ENCODE measurements at places on chromosomes 1 and 21. TPM values are rescaled to one million over a fixed set of nuclear protein-coding genes. Genes with fewer than 3 reads are reported as not detected.

The TEDDM1 gene
- total RNA-seq: not detected

GRCh38 chr21:25024639-25025038, 582.6 kb downstream of the MRPL39 start:
- no peaks in the 10 kb centered on the region for H3K27me3 ChIP-seq
- no peak overlapping the region for H3K4me3 ChIP-seq
- no peaks in the 10 kb centered on the region for H3K36me3 ChIP-seq
- no peak for DNase-seq
- no peaks in the 10 kb centered on the region for H3K4me1 ChIP-seq
- H3K27ac ChIP-seq: no peak overlapping the region

- H3K4me3 ChIP-seq: no peak overlapping the region
- peak; percentile 68 for DNase-seq
- peak overlapping the region; percentile 62 for H3K27ac ChIP-seq
- H3K27me3 ChIP-seq: no peaks in the 10 kb centered on the region
- H3K4me1 ChIP-seq: peaks cover 28% of the 10 kb centered on the region
Measured at GRCh38 chr1:64915381-64916274, 50.7 kb downstream of the JAK1 start.

The KMO gene
- not detected for total RNA-seq

- H3K4me3 ChIP-seq: peak overlapping the region; percentile 0
- no peak overlapping the region for H3K27ac ChIP-seq
- no peaks in the 10 kb centered on the region for H3K27me3 ChIP-seq
- H3K4me1 ChIP-seq: peaks cover 4% of the 10 kb centered on the region
- DNase-seq: no peak
Measured at GRCh38 chr1:246483569-246483933, 23.5 kb downstream of the SMYD3 start.

DNA sequence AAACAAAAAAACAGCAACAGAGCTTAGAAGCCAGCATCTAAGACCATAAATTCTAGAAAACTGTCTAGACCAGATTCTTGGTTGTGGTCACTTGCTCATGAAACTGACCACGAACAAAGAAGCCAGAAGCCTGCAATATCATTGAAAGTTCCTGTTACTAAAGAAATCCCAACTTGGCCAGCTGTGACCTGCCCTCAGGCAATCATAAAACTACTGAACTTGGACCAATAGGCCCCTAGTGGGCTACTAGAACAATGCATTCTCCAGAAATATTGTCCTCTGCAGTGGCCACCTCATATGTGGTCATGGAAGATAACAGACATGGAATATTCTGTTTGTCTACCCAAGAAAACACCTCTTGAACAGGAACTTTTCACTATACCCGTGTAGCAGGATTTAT, 87.7 kb downstream of the SPATA17 start:
- no peak overlapping the region for H3K27ac ChIP-seq
- H3K36me3 ChIP-seq: no peaks in the 10 kb centered on the region
- H3K27me3 ChIP-seq: no peaks in the 10 kb centered on the region
- no peak for DNase-seq
- no peaks in the 10 kb centered on the region for H3K4me1 ChIP-seq

DNA sequence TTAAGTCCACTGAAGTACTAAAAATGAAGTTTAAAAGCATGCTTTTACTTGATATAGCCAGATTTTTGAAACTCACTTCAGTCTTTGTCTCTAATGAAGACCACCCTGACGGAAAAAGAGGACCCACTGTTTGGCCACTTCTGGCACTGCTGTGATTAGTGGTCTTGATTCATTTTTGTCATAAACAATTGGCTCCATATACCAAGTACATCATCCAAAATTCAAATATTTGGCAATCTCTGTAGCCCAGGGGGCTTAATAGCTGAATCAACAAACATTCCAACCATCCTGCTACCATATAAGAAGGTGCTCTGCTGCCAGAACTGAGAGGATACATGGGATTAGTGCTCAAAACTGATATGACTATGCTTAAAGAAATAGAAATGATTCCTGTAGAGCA, 156.0 kb downstream of the COL24A1 start:
- DNase-seq: no peak
- no peak overlapping the region for H3K4me3 ChIP-seq
- no peak overlapping the region for H3K27ac ChIP-seq
- H3K27me3 ChIP-seq: no peaks in the 10 kb centered on the region
- H3K4me1 ChIP-seq: no peaks in the 10 kb centered on the region

GRCh38 chr1:30893776-30894507, 14.6 kb downstream of the SDC3 start:
- H3K36me3 ChIP-seq: no peaks in the 10 kb centered on the region
- peaks cover 31% of the 10 kb centered on the region for H3K4me1 ChIP-seq
- no peaks in the 10 kb centered on the region for H3K27me3 ChIP-seq

DNA sequence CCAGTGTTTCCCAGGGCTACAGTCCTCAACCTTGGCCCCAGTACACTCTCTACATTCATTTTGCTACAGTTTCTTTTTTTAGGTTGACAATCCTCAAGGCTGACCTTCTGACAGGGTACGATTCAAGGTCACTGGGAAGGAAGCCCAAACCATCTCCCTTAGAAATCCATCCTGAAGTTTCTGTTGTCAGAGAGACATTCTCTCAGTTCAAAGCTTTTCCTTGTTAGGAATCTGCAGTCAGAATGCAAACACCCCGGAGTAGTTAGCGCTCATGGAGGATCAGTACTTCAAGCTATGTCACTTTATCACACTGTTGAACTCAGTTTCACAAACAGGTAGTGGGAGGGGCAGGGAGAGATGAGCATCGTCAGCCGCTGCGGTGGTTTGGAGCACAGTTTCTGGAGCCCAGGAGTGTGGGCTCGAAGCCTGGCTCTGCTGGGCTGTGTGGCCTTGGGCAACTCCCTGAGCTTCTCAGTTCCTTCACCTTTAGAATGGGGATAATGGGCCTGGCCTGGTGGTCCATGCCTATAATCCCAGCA, 4.2 kb downstream of the SLC2A5 start:
- H3K36me3 ChIP-seq: no peaks in the 10 kb centered on the region
- no peak for DNase-seq
- no peak overlapping the region for H3K4me3 ChIP-seq
- peak overlapping the region; percentile 68 for H3K27ac ChIP-seq

DNA sequence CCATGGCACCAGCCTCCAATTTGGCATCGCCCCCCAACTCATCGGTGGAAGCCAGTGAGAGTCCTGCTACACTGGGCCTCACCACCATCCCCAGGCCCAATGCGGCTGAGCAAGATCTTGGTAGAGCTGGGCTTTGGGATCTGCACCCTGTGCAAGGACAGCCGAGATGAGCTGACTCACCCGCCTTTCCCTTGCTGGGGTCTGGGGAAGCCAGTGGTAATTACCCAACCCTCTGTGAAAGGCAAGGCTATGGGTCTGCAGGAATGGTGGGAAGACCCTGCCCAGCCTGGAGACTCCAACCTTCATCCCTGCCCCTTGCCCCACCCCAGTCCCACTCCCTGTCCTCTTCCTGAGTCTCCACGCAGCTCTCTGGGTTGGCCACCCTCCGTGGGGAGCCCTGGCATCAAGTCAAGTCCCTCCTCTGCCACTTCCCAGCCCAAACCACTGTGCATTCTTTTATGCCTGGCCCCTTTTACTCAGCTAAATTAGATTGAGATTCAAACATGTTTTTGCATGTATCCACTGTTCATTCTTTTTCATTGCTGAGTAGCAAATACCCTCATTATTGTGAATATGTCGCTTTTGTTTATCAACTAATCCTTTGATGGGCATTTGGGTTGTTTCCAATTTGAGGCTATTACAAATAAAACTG, 8.8 kb downstream of the SMCP start:
- H3K4me3 ChIP-seq: no peak overlapping the region
- no peaks in the 10 kb centered on the region for H3K27me3 ChIP-seq
- DNase-seq: no peak
- no peak overlapping the region for H3K27ac ChIP-seq
- H3K36me3 ChIP-seq: no peaks in the 10 kb centered on the region
- H3K4me1 ChIP-seq: no peaks in the 10 kb centered on the region

The HSPB7 gene
- total RNA-seq: 6.8 TPM

DNA sequence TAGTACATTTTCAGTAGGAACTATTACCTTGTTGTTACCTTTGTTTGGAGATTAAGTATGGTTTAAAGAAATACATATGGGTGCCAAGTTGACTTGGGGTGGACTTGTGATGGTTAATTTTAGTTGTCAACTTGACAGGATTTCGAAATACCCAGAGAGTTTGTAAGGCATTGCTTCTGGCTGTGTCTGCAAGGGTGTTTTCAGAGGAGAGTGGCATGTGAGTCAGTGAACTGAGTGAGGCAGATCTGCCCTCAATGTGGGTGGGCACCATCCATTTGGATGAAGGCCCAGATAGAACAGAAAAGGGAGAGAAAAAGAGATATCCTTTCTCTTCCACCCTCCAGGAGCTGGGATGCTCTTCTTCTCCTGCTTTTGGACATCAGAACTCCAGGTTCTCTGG, 315.5 kb downstream of the GPATCH2 start:
- H3K4me3 ChIP-seq: no peak overlapping the region
- H3K36me3 ChIP-seq: no peaks in the 10 kb centered on the region
- H3K27me3 ChIP-seq: no peaks in the 10 kb centered on the region

DNA sequence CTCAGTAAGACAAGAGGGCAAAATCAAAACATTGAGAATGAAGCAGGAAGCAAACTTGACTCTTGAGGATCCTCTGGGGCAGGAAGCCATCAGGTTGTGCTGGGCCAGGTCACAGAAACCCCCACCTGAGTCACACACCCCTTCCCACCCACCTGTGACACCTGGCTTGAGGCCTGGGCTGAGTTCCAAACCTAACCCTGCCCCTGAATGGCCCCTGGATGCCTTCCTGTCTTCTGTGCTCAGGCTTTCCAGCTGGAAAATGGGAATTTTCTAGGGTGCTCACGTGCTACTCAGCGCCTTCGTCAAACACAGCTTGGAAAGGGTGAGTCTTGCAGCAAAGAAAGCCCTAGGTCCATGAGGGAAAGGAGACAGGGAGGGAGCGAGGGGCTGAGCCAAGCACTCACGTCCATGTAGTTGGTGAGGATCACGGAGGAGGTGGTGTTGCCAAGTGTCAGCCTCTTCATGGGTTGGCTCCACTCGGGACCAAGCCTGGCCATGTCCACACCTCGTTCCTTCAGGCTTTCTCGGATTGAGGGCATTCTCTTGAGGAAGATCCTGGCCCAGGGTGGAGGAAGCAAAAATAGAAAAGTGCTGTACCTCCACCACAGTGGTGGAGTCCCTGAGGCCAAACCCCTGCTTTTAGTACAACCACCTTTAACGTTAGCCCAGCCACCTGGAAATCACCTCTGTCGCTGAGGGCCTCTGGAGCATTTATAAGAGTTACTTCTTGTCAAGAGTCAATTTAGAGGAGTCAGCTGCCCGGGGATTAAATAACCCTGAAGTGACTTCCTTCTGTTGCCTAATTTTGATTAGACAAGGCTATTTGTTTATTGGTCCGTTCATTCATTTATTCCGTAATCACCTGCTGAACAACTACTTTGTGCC, 4.3 kb downstream of the REN start:
- peaks cover 5% of the 10 kb centered on the region for H3K4me1 ChIP-seq
- no peak overlapping the region for H3K4me3 ChIP-seq
- H3K36me3 ChIP-seq: no peaks in the 10 kb centered on the region
- H3K27ac ChIP-seq: no peak overlapping the region
- H3K27me3 ChIP-seq: peaks cover 11% of the 10 kb centered on the region

- H3K4me3 ChIP-seq: no peak overlapping the region
- H3K4me1 ChIP-seq: no peaks in the 10 kb centered on the region
- no peaks in the 10 kb centered on the region for H3K36me3 ChIP-seq
- no peak overlapping the region for H3K27ac ChIP-seq
Measured at GRCh38 chr1:202692959-202693555, 17.2 kb downstream of the SYT2 start.

The CAMSAP2 gene
- total RNA-seq: 9.4 TPM

The LAMB3 gene
- total RNA-seq: 47.2 TPM

DNA sequence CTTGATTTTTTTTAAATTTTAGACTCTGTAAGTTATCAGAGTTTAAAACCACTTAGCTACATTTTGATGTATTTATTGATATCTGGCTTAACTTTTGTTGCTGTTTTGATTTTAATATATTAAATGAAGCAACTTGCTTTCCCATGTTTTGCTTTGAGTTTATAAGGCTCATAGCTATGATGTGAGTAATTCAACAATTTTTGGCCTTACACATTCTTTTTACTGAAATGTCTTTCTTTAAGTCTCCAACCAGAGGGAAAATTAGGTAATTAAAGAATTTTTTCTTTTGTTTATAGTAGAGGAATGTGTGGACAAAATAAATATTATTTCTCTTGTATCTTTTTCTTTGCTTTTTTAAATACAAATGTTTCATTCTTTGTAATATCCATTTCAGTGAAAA, 258.3 kb upstream of the ADAMTS5 start:
- no peaks in the 10 kb centered on the region for H3K4me1 ChIP-seq
- H3K4me3 ChIP-seq: no peak overlapping the region
- H3K27me3 ChIP-seq: no peaks in the 10 kb centered on the region

DNA sequence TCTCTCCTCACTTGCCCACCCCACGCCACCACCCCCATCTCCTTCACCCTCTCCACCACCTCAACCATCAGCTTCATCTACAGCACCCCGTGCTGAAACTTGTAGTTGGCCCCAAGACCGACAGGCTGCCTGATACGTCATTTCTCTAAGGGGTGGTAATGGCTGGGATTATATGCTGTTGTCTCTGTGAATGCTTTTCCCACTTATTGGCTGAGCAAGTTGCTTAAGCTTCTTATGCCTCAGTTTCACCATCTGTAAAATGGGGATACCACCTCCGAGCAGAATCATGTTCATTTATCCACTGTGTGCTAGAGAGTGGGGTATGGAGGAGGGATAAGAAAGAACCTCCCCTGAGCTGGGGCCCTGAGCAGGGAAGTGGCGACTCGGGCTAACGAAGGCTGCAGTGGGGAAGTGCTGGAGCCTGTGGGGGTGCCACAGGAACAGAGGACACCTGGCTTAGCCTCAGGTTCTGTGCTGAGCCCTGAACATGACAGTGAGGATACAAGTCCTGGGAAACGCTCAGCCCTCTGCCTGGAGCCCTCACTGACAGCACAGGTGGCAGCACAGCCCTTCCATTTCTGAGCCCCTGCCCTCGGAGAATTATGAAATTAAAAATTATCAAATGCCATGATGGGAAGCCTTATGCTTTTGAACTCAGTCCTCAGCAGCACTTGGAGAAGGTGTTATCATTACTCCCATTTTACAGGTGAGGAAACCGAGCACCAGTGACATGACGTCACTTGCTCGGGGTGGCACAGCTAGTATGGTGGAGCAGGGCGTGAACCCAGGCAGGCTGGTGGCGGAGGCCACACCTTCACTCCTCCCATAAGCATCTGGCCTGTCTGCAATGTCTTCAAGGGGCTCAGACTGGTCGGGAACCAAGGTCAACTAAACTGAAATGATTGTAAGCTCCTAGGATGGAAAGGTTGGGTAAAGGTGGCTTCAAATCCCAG, 2.8 kb downstream of the MATN1 start:
- no peak overlapping the region for H3K27ac ChIP-seq
- no peak overlapping the region for H3K4me3 ChIP-seq
- no peak for DNase-seq
- H3K27me3 ChIP-seq: no peaks in the 10 kb centered on the region
- peaks cover 9% of the 10 kb centered on the region for H3K4me1 ChIP-seq

- peaks cover 54% of the 10 kb centered on the region for H3K36me3 ChIP-seq
- H3K27me3 ChIP-seq: no peaks in the 10 kb centered on the region
- DNase-seq: no peak
Measured at GRCh38 chr1:193141804-193142203, 20.0 kb downstream of the CDC73 start.

- H3K27me3 ChIP-seq: no peaks in the 10 kb centered on the region
- DNase-seq: no peak
- H3K27ac ChIP-seq: no peak overlapping the region
- H3K36me3 ChIP-seq: no peaks in the 10 kb centered on the region
Measured at GRCh38 chr1:176983731-176984130, 180.8 kb downstream of the ASTN1 start.

All from transverse colon (tissue), 4 donors.